T-helper 1 cell (primary cell): ENCODE measurements at places on chromosomes 5 and 9.

DNA sequence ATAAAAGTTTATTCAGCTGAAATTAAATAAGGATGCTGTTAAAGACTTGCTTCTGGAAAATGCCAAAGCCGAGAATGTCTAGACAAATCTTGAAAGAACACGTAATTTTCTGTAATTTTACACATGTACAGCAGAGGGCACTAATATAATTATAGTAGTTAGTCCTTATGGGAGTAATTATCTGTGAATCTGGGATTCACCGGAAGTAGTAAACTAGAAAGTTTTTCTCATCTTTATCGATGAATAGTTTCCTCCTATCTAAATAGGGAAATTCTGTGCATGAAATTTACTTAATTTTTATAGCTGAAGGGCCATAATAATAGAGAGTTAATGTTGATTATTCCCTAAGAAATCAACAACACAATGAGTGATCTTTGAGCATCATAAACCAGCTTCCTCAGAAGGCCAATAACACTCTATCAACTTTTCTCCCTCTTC is 18.4 kb upstream of the CNTLN start:
- DNase-seq, result no peak

DNA sequence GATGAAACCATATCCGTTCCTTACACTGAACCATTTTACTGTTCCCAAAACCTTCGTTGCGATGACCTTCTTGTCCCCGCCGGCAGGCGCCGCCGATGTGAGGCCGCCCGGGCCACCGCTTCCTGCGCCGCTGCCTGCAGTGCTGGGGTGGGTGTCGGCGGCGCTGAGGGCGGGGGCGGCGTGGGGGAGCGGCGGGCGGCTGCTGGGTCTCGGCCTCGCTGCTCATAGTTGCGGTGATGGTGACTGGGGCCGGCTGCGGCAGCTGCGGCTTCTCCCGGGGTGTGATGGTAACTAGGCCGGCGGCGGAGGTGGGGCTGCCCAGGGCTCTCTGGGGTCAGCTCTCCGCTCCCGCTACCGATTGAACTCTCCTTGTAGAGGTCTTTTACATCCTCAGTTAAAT is 14.1 kb upstream of the OR2S2 start:
- DNase-seq, result no peak

DNA sequence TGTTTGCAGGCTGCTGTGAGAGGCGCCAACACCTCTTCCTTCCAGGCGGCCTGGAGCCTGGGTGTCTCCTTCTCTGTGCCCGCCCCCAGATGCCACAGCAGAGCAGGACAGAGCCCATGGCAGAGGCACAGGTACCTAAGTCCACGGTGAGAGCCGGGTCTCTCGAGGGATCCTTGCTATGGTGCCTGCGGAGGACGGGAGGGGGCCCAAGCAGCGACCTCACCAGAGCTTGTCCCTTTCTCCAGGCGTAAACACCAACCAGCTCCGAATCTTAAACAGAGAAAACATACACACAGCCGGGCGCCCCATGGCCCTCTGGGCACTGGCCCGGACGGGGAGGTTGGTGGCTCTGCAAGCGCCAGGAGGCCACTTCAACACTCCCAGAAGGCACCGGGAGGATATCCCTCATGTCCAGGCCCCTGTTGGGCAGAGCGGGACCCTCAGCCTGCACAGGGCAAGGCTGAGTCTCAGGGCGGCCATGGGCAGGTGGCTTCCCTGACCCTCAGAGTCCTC is 11.8 kb downstream of the CCDC187 start:
- DNase-seq, result no peak

DNA sequence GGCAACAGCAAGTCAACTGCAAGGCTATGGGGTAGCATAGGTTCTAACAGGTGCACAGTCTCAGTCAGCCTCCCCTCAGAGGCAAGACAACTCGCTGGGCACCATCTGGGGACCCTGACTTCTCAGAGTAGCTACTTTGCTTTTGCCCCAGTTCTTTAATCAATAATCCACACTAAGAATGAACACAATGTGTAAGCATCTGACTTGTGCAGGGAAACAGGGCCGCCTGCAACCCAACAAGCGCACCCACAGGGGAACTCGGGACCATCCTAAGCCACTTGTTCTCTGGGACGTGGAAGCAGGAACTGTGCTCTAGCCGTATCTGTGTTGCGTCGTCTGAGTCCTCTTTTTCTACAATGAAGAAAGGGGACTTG is 1.9 kb downstream of the MOB3B start:
- no peak for DNase-seq

DNA sequence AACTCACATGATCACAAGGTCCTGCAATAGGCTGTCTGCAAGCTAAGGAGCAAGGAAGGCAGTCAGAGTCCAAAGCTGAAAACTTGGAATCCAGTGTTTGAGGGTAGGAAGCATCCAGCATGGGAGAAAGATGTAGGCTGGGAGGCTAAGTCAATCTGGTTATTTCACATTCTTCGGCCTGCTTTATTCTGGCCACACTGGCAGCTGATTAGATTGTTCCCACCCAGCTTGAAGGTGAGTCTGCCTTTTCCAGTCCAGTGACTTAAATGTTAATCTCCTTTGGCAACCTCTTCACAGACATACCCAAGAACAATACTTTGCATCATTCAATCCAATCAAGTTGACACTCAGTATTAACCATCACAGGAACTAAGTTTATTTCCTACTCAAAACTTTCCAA is 453.4 kb downstream of the TLE4 start:
- no peak for DNase-seq

GRCh38 chr9:15722888-15723287 is 170.0 kb downstream of the CCDC171 start:
- no peak for DNase-seq

DNA sequence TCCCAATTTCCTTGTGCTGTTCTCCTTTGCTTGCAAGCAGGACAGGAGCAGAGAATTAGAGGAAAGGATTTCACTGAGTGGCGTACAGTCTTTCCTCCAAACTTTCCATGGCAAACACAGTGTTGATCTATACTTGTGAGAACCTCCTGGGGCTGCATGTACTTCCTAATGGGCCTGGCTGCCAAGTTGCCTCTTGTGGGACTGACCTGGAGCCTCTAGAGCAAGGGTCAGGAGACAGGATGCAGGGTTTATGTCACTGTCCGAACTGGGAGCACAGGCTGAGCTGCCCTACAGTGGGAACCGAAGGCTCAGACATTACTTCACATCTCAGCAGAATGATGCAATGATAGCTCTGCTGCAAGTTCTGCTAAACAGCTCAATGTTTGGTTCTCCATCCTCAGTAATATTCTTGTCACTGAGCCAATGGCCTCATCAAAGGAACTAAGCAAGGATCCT is 102.3 kb downstream of the ENC1 start:
- DNase-seq, result no peak
